ENCODE measurements at places on chromosomes 1 and 21.

- DNase-seq, result no peak
Measured at GRCh38 chr1:228871314-228872061, 136.2 kb downstream of the RHOU start.

DNA sequence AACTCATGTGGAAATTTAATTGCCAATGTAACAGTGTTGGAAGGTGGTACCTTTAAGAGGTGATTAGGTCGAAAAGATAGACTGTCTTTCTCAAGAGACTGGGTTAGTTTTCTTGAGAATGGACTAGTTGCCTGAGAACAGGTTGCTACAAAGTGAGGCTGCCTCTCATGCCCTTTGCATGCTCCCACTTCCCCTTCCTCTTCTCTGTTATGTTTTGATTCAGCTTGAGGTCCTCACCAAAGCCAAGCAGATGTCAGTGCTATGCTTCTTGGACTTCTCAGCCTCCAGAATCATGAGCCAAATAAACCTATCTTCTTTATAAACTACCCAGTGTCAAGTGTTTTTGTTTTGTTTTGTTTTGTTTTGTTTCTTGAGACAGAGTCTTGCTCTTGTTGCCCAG lies 187.0 kb upstream of the RUNX1 start:
- DNase-seq, result no peak

DNA sequence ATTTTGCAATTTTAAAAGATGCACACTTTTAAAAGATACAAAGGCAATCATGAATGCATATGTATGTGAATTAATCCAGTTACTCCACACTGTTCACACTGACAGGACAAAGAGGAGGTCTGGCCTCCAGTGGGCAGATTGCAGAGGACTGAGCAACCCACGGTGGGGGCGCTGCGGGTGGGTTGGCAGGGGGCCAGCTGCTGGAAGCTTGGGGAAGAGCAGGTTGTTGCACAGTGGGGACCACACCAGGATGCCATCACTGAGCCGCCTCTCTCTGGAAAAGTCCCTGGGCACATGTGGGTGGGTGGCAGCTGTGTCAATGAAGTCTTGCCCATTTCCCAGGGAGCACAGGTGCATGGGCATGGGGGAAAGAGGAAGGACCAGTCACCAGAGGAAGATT lies 12.7 kb upstream of the PADI4 start:
- no peak for DNase-seq

- DNase-seq, result no peak
Measured at GRCh38 chr1:222643606-222643937, 25.7 kb downstream of the MIA3 start.

DNA sequence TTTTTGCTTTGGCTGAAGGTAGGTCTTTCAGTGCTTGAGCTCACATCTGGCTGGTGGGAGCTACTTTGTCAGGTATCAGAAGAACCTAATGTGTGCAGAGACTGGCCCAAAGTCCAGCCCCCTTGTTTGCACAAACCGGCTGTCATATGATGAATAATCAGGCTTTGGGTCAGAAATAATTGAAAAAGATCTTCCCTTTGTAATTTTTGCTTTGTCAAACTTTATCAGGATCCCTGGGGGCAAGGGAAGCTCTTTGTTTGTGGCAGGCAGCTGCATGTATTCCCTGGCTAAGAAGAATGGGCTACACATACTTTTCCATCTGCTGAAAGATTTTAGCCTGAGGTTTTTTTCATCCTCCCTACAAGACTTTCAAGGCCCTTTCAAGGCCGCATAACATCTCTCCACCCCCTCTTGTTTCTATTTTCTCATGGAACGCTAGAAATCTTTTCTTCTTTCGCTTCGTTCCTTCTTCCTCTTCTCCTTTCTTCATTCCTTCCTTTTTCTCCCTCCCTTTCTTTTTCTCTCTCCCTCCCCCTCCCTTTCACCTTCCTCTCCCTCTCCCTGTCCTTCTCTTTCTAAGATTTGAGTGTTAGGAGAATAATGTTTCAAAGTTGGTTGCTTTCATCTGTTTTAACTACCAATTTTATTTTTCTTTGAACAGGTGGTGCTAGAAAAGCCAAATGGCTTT lies 25.5 kb downstream of the TUFT1 start:
- DNase-seq, result no peak

GRCh38 chr1:117933769-117934168 lies 4.2 kb downstream of the WDR3 start:
- DNase-seq, result no peak

- no peak for DNase-seq
Measured at GRCh38 chr1:45243476-45244343, 37.3 kb upstream of the ZSWIM5 start.
